ENCODE measurements at places on chromosomes 1 and 21.

- no peak for DNase-seq
These were observed 345.6 kb downstream of the NPHP4 start for GRCh38 chr1:5646486-5647149.

- DNase-seq: no peak
These were observed 560.3 kb upstream of the ZP4 start for GRCh38 chr1:238450976-238451375.

- DNase-seq: no peak
These were observed 148.0 kb downstream of the GALNT2 start for GRCh38 chr1:230215031-230215430.

GRCh38 chr1:40226192-40226591, 21.5 kb upstream of the TMCO2 start:
- no peak for DNase-seq

Data from left renal cortex interstitium (tissue), 4 donors.